ENCODE measurements at places on chromosomes 1 and 21.

- no peak for DNase-seq
Measured at GRCh38 chr1:198788561-198789064, 149.8 kb downstream of the PTPRC start.

DNA sequence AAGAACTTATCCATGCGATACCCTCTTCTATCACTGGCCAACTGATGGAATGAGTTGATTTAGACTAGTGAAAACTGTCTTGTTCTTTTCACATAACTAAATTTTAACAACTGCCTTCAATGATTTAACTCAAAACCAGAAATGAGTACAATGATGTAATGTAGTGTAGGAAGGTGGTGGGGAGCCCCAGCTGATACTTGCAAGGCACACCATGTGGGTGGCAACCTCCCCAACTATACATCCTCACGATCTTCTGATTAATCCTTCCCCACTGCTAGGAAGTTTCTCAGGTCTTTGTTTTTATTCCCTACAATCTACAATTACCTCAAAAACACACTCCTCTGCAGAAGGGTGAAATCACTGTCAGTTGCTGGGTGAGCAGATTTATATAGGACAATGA, 100.7 kb downstream of the KCTD3 start:
- DNase-seq = no peak

DNA sequence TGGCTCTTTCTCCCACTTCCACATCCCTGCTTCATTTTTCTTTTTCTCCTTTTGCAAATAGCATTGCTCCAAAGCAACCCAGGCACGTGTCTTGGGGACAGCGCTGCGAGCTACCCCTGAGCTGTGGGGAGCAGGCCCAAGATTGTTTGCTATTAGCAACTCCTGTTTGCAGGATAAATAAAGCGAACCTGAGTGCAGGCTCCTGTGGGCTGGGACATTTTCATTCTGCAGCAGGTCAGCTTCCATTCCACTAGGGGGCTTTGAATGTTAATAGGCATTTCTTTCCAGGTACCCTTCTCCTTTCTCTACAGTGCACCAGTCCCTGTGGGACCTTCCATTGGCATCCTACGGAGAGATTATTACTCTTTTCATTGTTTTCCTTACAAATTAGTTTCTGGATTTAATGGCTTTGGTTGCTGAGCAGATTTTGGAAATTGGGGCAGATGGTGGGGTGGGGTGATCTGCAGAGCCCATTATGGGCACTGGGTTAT, 54.0 kb downstream of the OLFML3 start:
- no peak for DNase-seq

- DNase-seq = no peak
Measured at GRCh38 chr1:207918581-207918980, 7.7 kb upstream of the CD34 start.

DNA sequence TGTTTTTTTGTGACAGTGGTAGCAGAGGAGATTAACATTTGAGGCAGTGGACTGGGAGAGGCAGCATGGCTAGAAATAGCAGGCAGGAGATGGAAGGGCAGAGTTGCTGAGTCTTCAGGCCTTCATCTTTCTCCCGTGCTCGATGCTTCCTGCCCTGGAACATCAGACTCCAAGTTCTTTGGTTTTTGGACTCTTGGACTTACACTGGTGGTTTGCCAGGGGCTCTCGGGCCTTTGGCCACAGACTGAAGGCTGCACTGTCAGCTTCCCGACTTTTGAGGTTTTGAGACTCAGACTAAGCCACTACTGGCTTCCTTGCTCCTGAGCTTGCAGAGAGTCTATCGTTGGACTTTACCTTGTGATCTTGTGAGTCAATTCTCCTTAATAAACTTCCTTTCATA, 24.2 kb upstream of the LEFTY2 start:
- DNase-seq = no peak

GRCh38 chr1:14800014-14800413, 201.5 kb downstream of the KAZN start:
- DNase-seq = no peak

All from transverse colon (tissue), 4 donors.